ENCODE measurements at places on chromosomes 4 and X. TPM values are rescaled to one million over a fixed set of nuclear protein-coding genes. Genes with fewer than 3 reads are reported as not detected.

GRCh38 chr4:128840711-128841318, 31.3 kb downstream of the JADE1 start:
- DNase-seq = no peak

GRCh38 chr4:78145008-78145407, 87.9 kb downstream of the FRAS1 start:
- DNase-seq = no peak

DNA sequence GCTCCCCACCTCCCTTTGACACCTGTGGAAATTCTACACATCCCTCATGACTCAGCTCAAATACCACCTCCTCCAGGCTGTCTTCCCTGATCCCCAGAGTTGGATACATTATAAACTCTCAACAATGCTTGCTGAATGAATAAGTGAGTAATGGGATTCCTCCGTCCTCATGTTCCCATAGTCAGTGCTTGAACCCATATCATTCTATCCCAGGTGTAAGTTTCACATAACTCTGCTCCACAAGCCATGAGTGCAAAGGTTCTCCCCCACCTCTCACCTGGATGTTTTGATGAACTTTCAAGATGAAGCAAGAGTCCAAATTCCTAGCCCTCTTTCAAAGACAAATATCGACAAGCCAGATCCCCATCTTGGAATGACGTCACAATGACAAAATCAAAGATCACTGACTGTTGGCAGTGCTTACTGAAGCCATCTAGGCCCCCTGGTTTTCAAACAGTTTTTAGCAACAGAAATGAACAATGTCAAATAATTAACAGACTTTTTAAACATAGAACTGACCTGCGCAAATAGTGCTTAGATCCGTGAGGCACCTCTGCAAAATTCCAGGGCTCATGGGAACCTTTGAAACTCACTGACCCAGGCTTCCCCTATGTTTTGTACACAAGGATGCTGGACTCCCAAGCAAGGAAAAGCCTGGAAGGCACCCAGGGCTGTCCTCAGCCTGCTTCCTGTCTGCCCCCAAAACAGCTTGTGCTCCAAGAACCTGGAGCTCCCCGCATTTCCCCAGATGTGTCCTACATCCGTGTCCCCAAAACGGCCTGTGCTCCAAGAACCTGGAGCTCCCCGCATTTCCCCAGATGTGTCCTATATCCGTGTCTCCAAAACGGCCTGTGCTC, 4.0 kb downstream of the SLC2A9 start:
- no peak for DNase-seq

GRCh38 chrX:35842674-35843073, 44.5 kb downstream of the MAGEB16 start:
- DNase-seq = no peak

DNA sequence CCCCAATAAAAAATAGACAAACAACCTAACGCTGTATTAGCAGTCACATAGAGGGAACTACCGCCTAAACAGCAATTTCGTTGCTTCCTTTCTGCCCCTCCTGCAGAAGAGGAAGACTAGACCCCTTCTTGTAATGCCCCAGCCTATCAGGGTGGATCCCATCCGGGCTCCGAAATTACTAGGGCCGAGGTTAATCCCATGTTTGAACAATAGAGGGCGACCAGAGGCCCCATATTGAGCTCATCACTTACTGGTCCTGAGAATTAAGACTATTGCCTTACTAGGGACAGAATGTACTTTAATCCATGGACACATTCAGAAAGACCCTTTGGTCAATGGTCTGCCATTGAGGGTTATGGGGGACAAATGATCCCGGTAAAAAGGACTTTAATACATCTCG, 11.8 kb upstream of the ZNF630 start:
- peak; percentile 44 for DNase-seq

GRCh38 chr4:14096396-14096965, 469.0 kb upstream of the BOD1L1 start:
- no peak for DNase-seq

DNA sequence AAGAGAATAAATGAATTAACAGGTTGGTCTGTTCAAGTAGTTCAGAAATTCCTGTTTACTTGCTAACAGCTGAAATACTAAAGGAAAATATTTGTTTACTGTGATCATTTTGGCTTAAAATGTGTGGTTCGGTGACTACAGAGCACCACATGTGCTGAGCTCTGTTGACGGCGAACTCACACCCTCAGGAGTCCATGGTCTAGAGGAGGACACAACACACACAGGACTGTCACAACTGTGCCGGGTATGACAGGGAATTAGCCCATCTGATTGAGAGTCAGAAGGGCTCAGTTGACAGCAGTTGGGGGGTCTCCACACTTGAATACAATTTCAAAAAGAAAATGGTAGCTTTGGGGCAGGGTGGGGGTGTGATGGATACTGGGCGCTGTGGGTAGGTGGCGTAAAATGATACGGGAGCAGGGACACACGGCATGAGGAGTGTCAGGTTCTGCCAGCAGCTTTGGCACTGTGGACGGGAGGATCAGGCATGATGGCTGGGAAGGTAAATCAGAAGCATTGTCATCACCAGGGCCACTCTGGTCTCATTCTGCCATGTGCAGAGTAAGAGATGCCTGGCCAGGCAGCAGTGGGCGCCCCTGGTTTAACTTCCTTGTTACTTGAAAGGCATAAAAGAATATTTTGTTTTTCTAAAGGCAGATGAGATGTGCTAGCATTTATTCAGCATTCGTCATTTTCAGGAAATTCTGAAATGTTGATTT, 33.3 kb downstream of the CLDN22 start:
- DNase-seq = no peak

GRCh38 chrX:2523911-2524310, 23.1 kb upstream of the DHRSX start:
- DNase-seq = no peak

GRCh38 chr4:2243681-2244380, 1.9 kb upstream of the HAUS3 start:
- DNase-seq = no peak

GRCh38 chr4:151430740-151431457, 21.9 kb downstream of the FHIP1A start:
- DNase-seq = no peak

GRCh38 chr4:7861440-7861881, 78.2 kb downstream of the AFAP1 start:
- no peak for DNase-seq

DNA sequence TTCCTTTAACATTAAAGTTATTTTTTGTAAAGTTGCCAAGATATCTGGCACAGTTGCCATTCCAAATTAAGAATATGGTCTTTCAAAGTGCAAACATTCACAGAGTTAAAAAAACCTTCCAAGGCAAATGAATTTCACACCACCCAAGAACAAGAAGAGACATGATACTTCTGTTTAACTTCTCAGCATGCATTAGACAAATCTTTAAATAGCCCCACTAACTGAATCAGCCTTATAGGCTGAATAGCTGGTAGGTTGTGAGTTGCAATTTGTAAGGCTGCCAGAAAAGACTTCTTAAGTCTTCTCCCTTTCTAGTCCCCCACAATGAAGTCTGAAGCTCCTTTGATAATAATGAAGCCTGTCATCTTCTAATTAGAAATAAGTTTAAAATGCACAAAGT, 95.6 kb downstream of the MAPK10 start:
- DNase-seq = no peak

- no peak for DNase-seq
Observed at GRCh38 chr4:107083-107443, 17.2 kb upstream of the ZNF718 start.

DNA sequence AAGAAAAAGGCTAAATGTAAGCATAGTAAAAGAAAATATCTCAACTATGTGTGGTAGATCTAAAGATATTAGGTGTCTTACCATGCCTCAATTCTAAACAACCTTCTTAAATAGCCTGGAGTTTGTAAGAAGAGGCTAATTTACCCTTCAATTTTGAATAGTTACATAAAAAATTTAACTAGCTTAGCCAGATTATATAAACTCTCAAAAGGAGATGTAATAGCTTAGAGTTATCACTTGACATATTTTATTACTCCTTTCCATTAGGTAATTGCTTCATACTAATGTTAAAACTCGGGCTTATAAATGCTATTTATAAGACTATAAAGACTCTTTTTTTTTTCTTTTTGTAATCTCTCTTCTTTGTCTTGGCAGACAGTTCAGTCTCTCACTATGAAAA, 297.5 kb upstream of the PABPC4L start:
- DNase-seq = no peak

DNA sequence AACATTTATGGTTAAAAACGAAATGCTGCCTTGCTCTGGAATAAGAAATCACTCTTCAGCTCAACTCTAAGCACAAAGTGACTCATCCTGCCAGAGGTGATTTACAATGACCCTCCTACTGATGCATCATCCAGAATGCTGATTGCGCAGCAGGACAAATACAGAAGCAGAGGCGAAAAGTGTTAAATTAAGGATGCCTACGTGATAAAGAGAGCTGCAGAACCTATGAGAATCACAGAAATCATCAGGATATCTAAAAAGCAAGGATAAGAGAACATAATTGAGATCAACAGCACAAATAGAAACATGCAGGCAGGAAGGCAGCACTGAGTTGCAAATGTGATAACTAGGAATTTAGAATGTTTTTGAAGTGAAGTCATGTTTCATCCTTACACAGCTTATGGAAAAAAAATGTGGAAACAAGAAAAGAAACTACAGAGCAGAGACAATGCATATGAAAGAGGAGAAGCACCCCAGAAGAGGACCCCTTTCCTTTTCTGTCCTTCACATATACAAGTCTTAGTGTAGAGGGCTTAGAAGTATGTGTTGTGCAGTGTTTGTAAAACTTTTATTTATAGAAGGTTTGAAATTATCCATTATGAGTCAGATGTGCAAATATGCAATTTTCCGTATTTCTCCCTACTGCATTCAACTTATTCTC, 188.4 kb downstream of the SLC7A11 start:
- no peak for DNase-seq

DNA sequence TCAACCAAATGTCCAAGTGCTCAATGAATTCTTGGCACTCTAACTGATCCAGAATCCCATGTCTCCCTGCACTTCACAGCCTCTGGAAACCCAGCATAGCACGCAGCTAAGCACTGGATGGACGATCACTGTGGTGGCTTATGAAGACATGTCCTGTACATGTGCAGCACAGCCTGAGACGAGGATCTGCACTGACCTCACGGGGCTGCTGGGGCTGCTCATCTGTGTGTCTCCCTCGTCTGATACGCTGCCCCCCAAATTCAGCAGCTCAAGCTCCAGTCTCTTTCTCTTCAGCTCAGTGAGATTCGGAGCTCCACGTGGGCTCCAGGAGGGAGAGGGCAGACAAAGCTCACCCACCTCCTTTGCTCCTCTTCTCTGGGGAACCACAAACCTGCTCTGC, 126.9 kb downstream of the CPZ start:
- DNase-seq = no peak

DNA sequence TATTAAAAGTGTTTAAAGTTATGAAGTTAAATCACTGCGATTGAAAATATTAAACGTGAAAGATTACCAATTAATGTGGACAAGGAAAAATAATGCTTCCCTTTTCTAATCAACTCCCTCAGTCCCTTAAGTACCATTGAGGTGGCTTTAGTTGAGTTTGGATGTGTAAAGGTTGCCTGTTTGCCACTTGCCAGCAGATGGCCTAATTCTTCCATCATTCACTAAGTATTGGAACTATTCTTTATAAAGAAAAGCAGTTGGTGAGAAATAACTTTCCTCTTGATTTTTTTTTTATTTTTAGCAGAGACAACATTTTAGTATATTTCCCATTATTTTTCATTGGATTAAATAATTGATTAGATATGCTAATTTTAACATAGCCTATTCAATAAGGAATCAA, 295.9 kb upstream of the TACR3 start:
- DNase-seq = no peak

- DNase-seq = no peak
Observed at GRCh38 chr4:44985938-44986337, 259.6 kb upstream of the GNPDA2 start.

- no peak for DNase-seq
Observed at GRCh38 chr4:176308441-176308840, 11.3 kb upstream of the SPCS3 start.

DNA sequence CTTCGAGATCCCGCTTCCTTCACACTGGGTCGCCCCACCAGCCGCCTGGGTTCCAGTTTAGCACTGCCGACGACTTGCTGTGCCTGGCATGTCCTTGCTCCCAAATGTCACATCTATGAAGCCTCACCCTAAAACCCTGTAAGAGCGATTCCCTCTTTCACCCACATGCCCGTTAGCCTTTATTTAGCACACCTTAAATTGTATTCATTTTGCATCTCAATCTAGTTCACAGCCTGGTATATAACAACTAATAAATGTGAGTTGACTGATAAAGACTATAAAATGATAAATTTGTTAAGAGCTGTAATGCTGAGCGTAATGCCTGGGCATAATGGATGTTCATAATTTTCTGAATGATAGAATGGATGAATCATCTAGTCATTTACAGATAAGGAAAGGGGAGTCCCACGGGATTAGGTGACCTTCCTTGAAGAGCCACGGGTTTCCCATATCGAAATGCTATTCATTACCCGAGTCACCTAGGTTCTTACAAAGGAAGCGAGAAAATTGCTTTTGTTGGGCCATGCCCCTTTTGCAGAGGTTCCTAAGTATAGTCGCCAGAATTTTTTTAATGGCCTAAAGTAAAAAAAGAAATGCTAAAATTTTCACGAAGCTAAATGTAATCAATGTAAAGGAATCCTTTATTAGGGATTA, 1.1 kb upstream of the AP1S2 start:
- no peak for DNase-seq

GRCh38 chr4:186021461-186022167, 47.3 kb upstream of the TLR3 start:
- DNase-seq = no peak

GRCh38 chr4:53855581-53856250, 208.7 kb downstream of the CHIC2 start:
- no peak for DNase-seq

- no peak for DNase-seq
Observed at GRCh38 chr4:175246941-175247340, 328.8 kb downstream of the ADAM29 start.

- DNase-seq = no peak
Observed at GRCh38 chr4:41287005-41287404, 30.3 kb downstream of the UCHL1 start.

- DNase-seq = no peak
Observed at GRCh38 chr4:1984406-1985191, 24.2 kb downstream of the NELFA start.

HOPX gene
- total RNA-seq = 271 TPM

GC gene
- not detected for total RNA-seq

IL2RG gene
- 14.8 TPM for total RNA-seq

MND1 gene
- total RNA-seq = 1.6 TPM

SGCB gene
- 13.9 TPM for total RNA-seq

WFS1 gene
- total RNA-seq = 174 TPM

PAK3 gene
- 50.0 TPM for total RNA-seq

PROM1 gene
- total RNA-seq = 2.6 TPM

DCUN1D4 gene
- 44.6 TPM for total RNA-seq

RHOH gene
- 1.6 TPM for total RNA-seq

MUC7 gene
- total RNA-seq = not detected

JCHAIN gene
- 3.7 TPM for total RNA-seq

BRS3 gene
- total RNA-seq = not detected

TIGD4 gene
- total RNA-seq = 1.8 TPM

TRMT44 gene
- total RNA-seq = 46.1 TPM

IDS gene
- 76.8 TPM for total RNA-seq

GNL3L gene
- 38.0 TPM for total RNA-seq

FRG2 gene
- total RNA-seq = not detected
